ENCODE measurements at places on chromosomes 16 and 17.

DNA sequence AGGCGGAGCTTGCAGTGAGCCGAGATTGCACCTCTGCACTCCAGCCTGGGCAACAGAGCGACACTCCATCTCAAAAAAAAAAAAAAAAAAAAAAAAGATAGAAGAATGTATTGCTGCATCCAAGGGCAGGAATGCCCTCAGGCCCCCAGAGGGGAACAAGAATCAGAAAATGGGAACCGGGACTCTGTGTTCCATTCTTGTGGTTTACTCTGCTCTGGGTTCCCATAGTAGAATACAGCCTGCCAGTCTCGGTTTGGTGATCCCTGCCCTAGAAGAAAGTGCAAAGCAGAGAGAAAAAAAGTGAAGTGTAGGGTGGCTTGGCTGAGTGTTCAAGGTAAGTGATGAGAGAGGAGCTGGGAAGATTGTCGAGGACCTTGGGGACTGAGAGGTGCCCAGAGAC lies 27.4 kb upstream of the KDM6B start:
- DNase-seq = no peak

DNA sequence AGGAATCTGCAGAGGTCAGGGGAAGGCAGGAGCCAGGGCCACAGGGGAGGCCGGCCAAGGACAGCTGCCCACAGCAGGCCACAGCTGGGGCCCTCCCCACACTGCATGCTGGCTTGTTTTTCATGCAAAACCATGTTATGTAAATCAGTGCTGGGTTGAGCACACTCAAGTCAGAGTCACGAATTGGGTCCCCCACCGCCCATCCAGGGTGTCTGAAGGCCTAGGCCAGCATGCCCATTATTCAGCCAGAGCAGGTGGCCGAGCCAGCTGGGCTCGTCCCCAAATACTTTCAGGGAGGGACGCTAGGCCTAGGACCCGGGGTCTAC lies 51.2 kb upstream of the TOB1 start:
- no peak for DNase-seq

DNA sequence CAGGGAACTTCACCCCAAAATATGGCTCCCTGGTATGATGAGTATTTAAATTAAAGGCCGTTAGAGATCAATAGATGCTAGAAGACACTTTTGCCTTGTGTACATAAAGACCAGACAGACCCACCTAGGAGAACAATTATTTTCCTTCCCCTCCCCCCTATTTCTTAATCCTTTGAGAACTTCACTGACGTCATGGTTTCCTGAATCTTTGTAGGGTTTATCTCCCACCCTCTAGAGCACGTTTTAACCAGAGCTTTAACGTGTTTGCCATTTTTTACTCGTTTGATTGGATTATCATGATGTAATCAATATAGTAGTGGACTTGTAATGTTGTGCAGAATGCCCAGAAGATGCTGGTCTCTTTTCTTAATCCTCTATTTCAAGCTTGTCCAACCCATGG lies 22.9 kb upstream of the XYLT2 start:
- DNase-seq = no peak

DNA sequence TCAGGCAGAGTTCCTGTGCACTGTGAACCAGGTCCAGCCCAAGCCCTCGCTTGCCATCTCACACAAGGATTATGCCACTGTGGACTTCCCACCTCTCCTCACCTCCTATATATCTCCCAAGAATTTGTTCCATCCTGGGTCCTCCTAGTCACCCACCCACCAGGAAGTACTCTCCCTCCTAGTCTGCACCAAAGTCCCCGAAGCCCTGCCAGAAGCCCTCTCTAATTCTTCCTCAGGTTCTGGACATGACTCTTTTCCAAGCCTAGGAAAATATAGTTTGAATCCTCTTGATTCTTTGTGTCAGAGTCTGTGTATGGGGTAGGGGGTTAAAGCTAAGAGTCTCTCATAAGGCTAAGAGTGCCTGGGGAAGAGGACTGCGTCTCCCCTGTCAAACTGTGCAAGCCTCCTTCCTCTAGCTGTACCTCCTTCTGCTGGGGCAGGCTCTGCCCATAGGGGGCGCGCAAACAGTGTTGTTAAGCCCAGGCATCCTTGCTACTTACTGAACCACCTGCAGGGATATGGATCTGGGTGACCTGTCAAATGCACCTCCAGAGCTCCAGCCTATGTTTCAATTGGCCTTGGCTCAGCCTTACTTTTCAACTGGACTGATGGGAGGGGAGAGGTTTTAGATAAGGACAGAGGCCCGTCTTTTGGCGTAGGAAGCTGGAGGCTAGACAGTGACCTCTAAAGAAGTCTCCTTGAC lies 16.6 kb upstream of the DLX4 start:
- DNase-seq = peak; percentile 81

DNA sequence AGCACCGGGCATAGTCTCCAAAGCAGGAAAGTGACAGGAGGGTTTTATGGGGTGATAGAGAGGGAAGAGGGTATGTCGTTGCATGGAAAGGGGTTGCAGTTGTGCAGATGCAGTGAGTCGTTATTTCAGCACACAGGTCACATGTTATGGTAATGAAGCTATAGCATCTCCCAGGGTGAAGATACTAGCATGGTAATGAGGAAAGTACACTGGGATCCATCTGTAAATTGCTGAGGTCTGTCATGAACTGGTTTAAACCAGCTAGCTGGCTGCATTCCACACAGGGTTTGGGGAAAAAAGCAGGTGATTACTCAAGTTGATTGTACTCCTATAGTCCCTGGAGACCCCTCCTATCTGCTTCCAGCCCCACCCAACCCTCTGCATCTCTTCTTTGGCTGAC lies 11.7 kb downstream of the COX11 start:
- no peak for DNase-seq

DNA sequence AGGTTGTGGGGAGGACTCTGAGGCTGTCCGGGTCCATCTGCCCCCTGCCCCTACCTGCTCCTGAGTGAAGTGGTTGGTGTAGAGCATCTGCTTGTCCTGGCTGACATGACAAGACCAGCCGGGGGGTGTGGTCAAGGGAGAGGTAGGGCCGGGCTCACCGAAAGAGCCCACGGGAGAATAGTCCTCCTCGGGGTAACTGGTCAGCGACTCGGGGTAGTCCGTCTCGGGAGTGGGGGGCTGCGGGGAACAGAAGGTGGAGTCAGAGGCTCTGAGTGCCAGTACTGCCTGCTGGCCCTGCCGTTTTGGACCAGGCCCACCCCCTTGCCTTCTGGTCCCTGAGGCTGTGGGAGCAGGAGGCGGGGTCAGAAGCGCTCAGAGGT lies 27.8 kb downstream of the ARHGAP27 start:
- DNase-seq = no peak

DNA sequence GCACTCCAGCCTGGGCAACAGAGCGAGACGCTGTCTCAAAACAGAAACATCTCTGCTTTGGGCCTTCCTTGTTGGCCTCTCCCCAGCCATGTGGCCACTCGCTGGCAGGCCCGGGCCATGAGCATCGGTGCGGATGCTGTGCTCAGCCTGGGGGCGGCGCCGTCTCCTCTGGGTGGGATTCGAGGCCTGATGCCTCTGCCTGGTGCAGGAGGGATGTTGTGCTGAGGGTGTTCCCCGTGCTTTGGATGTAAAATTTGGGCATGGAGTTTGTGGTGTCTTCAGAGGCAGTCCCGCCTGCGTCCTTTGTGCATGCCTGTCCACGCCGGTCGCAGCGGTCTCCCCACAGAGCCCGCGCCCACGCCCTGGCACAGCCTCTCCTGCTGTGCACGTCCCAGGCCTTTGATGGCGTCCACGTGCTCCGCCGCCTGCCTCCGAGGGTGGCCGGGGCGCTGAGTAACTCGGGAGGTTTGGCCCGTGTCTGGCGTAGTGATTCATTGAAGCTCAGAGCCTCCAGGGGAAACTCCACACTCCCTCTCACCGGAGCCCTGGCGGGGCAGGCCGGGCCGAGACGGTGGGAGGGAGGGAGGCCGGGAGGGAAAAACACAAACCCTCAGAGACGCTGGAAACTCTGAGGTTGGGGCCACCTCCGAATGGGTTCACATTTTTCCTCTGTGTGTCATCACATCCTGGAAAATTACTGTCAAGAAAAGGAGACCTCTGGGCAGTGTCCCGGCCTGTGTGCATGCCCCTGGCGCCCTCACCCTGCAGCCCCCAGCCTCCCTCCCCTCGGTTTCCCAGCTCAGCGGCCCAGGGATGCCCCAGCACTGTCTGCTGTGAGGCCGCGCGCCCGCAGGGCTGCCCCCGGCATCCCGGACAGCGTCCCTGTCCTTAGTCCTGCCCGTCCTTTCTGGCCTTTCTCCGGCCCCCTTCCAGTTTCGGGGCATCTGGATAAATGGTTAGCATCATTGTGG lies 19.0 kb downstream of the CENPX start:
- no peak for DNase-seq

- DNase-seq = no peak
Observed at GRCh38 chr17:37310940-37311339, 64.8 kb upstream of the C17orf78 start.

- no peak for DNase-seq
Observed at GRCh38 chr17:79732254-79732653, 1.5 kb downstream of the ENPP7 start.

DNA sequence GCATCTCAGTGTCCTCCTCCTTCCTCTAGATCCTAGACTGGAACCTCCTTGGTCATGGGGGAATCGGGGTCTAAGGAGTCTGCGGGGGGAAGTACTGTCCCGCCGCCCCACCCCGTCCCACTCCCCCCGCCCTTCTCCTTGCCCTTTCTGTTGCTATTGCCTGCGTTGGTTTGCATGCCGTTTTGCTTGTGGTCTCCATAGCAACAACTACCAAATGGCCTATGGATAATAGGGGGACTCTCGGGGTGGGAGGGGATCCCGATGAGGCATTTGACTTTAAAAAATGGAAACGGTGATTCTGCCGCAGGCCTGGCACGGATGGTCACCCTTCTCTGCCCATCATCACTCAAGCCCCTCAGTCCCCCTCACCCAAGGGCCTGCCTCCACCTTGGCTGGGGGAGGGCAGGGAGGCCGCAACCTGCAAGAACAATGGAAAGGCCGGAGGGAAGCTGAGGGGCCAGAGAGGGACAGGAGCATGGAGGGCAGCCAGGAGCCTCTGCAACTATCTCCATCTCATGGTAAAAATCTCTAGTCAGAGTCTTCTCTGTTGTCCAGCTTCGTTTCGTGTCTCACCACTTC lies 231.4 kb upstream of the TNRC6C start:
- DNase-seq = no peak

- no peak for DNase-seq
Observed at GRCh38 chr16:54336631-54337204, 50.1 kb upstream of the IRX3 start.

- peak; percentile 13 for DNase-seq
Observed at GRCh38 chr16:11094075-11094856, 149.9 kb downstream of the CLEC16A start.

- DNase-seq = no peak
Observed at GRCh38 chr16:26382586-26382985, 684.1 kb upstream of the C16orf82 start.

- no peak for DNase-seq
Observed at GRCh38 chr17:38586788-38587187, 19.0 kb downstream of the SRCIN1 start.

DNA sequence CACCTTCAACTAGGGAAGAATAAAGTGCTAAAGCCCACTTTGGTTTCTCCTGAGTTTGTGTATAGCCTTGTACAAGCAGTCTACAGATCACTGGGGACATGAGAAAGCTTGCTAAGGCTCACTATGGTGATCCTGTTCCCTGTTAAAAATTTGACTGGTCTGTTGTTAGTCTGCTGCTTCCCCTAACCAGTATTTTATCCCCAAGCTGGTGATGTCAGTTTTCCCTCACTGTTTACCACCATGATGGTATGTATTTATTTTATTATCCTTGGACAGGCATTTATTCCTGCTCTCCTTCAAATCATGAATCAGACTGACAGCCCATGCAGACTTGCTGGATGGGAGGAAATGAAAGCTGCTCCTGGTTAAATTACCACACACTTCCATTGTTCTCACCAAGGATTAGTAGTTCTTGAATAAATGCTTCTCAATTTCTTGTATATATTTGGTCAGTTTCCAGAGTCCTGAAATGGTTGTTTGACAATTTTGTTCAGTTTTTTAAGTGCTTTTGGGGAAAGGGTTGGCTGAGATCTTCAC lies 99.6 kb downstream of the CA4 start:
- no peak for DNase-seq

GRCh38 chr16:46482895-46483294 lies 138.3 kb downstream of the SHCBP1 start:
- no peak for DNase-seq

DNA sequence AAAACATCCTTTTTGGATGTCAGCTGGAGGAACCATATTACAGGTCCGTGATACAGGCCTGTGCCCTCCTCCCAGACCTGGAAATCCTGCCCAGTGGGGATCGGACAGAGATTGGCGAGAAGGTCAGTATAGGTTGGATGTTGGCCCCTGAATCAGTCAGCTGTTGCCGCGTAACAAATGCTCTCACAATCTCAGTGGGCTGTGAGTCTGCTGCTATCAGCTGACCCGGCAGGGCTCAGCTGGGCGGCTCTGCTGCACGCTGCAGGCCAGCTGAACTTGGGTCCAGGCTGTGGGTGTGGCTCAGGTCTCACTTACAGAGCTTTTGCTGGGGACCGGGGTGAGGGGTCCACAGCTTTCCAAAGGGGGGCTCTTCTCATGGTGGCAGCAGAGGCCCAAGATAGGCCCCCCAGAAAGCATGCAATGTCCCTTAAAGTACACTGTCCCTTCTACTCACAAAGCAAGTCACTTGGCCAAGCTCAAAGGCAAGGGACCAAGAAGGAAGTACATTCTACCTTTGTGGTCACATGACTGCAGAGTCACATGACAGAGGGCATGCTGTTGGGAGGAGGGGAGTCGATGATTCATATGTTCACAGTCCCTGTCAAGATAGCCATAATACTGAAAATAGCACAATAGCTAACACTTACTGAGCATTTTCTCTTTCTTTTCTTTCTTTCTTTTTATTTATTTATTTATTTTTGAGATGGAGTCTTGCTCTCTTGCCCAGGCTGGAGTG lies 134.2 kb downstream of the ABCC1 start:
- no peak for DNase-seq

- peak; percentile 12 for DNase-seq
Observed at GRCh38 chr16:4142268-4142667, 26.0 kb upstream of the ADCY9 start.

DNA sequence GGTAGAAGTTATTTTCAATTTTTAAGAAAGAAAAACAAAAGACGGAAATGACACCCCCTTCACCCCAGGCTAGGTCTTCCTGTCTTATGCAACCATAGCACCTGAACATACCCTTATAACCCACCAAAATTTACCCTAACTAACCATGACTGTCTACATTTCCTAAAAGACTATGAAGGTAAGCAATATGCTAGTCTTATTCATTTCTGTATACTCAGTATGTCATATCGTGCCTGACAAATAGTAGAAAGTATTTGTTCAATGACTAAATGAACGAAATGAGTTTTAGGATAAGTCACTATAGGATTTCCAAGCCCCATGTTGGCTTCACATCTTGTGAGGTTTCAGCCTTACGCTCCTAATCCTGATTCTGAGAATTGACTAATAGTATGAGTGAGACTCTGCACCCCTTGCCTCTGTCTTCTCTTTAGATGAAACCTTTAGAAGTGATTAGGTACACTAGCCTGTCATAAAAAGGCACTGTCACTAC lies 6.5 kb downstream of the ADAT1 start:
- DNase-seq = no peak

DNA sequence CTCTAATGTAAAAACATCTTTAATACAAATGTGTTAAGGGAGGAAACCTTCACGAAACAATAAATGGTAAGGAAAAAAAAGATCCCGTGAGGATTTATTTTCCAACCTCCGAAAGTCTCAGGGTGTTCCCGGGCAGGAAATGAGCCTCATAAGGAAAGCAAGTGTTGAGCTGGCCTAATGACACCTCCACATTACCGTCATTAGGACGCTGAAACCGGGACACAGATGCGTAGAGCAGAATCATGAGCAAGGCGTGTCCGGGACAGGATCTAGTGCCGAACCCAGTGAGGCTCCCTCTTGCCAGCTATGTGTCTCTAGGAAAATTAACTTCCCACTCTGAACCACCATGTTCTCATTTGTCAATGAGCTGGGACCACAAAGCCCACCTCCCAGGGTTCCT lies 22.7 kb upstream of the CYTH1 start:
- DNase-seq = no peak

Data from activated T-cell treated with anti-CD3 and anti-CD28 coated beads for 1 hour (primary cell).